CD4-positive, alpha-beta memory T cell (primary cell): ENCODE measurements at places on chromosomes 6 and 20. TPM values are rescaled to one million over a fixed set of nuclear protein-coding genes. Genes with fewer than 3 reads are reported as not detected.
A peak's percentile ranks its signal among the peaks of the same experiment; 100 is the strongest.

DNA sequence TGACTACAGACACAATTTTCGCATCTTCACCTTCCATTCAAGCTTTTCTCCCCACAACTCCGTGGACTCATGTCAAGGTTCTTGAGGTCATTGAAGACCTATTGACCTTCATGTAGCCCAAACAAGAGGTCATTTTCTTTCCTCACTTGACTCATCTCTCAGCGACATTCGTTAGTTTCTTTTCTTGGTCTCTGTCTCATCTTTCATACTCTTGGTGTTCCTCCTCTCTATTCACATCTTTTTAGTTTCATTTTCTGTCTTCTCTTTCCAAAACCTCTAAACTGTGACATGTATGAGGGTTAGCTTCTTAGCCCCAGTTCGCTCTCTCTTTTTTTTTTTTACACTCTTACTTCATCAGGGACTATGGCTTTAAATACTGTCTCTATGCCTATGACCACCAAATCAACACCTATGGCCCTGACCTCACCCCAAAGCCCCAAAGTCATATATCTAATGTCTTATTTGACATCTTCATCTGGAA, 128.6 kb upstream of the BACH2 start:
- H3K4me1 ChIP-seq, result peaks cover 20% of the 10 kb centered on the region
- no peaks in the 10 kb centered on the region for H3K36me3 ChIP-seq
- peak overlapping the region; percentile 50 for H3K27ac ChIP-seq

DNA sequence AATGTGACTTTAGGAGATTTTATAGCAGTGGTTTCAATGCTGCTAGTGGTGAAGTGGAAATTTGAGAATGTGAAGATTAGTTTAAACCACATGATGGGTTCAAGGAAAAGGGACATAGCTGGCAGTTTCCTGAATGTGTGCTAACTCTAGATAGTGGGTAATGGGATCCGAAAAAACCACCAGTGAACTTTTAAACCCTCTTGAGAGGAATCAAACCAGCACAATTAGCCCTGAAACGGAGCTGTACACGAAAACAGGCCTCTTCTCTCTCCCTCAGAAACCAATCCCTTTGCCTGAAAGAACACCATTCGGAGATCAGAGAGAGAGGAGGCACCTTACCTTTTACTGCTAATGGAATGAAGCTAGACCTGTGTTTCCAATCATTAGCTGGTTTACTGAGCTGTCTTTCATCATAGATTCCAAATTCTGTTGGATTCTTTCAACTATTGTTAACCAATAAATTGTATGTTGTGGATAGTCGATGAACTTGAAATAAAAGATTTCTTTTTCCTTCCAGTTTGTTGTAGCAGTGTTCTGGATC, 103.9 kb downstream of the AIG1 start:
- H3K4me3 ChIP-seq, result no peak overlapping the region
- no peaks in the 10 kb centered on the region for H3K27me3 ChIP-seq
- H3K4me1 ChIP-seq, result no peaks in the 10 kb centered on the region
- H3K36me3 ChIP-seq, result no peaks in the 10 kb centered on the region
- no peak overlapping the region for H3K27ac ChIP-seq

- peaks cover 54% of the 10 kb centered on the region for H3K36me3 ChIP-seq
- no peak for DNase-seq
- H3K4me1 ChIP-seq, result peaks cover 33% of the 10 kb centered on the region
- H3K4me3 ChIP-seq, result no peak overlapping the region
- H3K27me3 ChIP-seq, result no peaks in the 10 kb centered on the region
- no peak overlapping the region for H3K27ac ChIP-seq
Measured at GRCh38 chr6:36508532-36508931, 38.7 kb downstream of the STK38 start.

GRCh38 chr6:36674942-36675341, 3.6 kb upstream of the CDKN1A start:
- peaks cover 24% of the 10 kb centered on the region for H3K4me1 ChIP-seq
- DNase-seq, result no peak
- no peak overlapping the region for H3K4me3 ChIP-seq
- H3K27me3 ChIP-seq, result no peaks in the 10 kb centered on the region

DNA sequence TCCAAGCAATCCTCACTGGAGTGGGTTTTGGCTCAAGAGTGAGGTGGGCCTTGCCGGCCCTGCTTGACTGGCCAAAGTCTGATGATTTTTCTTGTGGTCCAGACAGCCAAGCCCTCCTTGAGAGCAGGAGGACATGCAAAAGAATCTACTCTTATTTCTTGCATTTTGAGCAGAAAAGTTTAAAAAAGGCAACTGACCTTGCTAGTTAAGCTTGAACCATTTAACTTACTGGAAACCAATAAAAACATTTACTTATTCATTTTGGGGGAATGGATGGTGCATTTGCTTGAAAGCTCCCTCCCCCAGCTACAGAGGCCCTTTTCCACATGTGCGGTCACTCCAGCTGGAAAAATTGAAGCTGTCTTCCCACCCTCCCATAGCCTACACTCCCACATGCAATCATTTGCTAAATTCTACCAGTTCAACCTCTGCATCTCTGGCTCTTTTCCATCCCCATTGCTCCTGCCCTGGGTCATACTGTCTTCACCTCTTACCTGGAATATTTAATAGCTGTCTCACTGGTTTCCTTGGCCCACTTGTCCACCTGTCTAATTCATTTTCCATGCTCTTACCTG, 527.9 kb downstream of the DHX35 start:
- H3K4me3 ChIP-seq, result no peak overlapping the region
- H3K4me1 ChIP-seq, result no peaks in the 10 kb centered on the region
- no peak overlapping the region for H3K27ac ChIP-seq
- H3K36me3 ChIP-seq, result no peaks in the 10 kb centered on the region
- DNase-seq, result no peak
- H3K27me3 ChIP-seq, result no peaks in the 10 kb centered on the region

- no peak for DNase-seq
- H3K4me3 ChIP-seq, result no peak overlapping the region
- H3K36me3 ChIP-seq, result no peaks in the 10 kb centered on the region
- no peaks in the 10 kb centered on the region for H3K27me3 ChIP-seq
Measured at GRCh38 chr6:158977382-158977781, 22.6 kb downstream of the RSPH3 start.

DNA sequence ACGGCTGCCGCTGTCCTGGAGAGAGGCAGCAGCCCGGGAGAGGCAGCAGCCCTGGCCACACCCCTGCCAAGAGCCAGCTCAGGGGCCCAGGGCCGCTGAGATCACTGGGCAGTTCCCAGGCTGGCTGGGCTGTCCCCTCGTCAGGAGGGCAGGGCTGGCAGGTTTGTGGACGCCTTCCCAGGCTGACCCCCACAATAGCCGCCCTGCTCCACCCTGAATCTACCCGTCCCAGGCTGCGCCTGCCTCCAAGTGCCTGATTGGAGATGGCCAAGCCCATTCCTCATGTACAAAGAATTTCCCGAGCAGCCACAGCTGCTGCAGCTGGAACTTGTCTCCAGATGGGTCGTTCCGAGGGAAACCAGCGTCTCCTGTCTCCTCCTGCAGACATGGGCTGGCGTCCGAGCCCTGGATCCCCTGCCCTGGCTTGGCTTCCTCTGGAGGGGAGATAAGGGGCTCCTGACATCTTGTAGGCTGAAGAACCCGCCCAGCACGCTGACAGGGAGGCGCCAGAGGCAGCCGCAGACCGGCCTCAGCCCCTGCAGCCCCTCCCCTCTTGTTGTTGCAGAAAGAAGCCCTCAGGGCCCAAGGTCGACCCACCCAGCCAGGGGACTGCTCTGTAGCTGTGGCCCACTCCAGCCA, 9.4 kb upstream of the GATA5 start:
- no peak overlapping the region for H3K4me3 ChIP-seq
- peaks cover 6% of the 10 kb centered on the region for H3K4me1 ChIP-seq
- H3K36me3 ChIP-seq, result no peaks in the 10 kb centered on the region
- no peak for DNase-seq
- H3K27me3 ChIP-seq, result peaks cover 12% of the 10 kb centered on the region

DNA sequence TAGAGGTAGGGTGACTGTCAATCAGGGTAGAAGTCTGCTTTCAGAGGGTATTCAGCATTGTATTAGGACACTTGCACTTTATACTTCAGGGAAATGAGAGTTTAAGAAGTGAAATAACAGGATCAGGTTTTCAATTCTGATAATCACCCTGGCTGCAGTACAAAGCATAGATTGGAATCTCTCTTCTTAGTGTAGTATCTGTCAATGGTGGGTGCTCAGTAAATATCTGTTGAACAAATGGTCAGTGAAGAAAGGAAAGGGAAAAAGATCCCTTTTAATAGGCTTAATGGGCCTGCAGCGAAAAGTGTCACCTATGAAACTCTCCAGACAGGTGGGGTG, 18.7 kb downstream of the TUBB2B start:
- no peaks in the 10 kb centered on the region for H3K36me3 ChIP-seq
- no peaks in the 10 kb centered on the region for H3K27me3 ChIP-seq
- H3K4me1 ChIP-seq, result peaks cover 9% of the 10 kb centered on the region
- H3K4me3 ChIP-seq, result no peak overlapping the region

DNA sequence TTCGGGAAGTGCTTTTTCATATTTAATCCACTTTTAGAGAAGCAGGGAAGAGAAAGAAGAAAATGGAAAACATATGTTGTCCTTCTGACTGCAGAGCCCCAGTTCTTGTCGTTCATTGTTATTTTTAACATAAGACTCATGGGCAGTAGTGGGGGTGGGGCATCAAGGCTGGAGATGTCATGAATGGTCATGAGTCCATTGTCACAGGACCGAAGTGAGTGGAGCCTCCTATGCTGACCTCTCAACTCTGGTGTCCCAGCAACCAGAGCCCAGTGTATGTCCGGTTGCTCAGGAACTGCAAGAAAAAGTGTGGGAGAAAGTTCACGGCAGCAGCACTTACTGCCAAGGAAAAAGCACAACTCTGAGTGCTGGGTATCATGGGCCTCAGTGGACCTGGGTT, 108.6 kb downstream of the BANF2 start:
- H3K4me1 ChIP-seq, result no peaks in the 10 kb centered on the region
- no peak overlapping the region for H3K4me3 ChIP-seq
- H3K27me3 ChIP-seq, result no peaks in the 10 kb centered on the region
- DNase-seq, result no peak
- H3K36me3 ChIP-seq, result no peaks in the 10 kb centered on the region
- no peak overlapping the region for H3K27ac ChIP-seq

GRCh38 chr20:45407783-45408645, at the start of gene DBNDD2:
TSS of gene DBNDD2 (plus strand) at chr20:45408289. CDS start at chr20:45408468, 179 bp downstream.
- H3K27me3 ChIP-seq, result no peaks in the 10 kb centered on the region
- H3K4me3 ChIP-seq, result peak within 1 kb of the TSS; percentile 79
- peaks cover 19% of the 10 kb centered on the region for H3K4me1 ChIP-seq
- H3K27ac ChIP-seq, result peak within 1 kb of the TSS; percentile 58

DNA sequence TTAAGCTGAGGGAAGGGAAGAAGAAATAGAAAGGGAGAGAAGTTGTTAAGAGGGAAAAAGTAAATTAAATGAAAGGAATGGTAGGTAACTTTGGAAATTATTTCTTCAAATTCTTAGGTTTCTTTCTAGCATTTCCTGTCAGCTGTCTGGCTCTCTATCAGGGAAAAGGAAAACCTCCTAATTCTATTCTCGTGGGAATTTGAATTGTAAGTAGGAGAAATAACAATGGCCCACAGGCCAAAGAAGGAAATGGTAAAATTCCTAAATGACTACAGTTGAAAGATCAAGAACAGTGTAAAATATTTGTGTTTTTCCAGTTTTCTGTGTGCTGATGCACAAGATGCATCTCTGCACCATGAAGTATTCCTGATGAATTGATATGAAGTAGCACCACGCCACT, 173.0 kb downstream of the IBTK start:
- no peaks in the 10 kb centered on the region for H3K4me1 ChIP-seq
- H3K27me3 ChIP-seq, result no peaks in the 10 kb centered on the region
- H3K27ac ChIP-seq, result no peak overlapping the region
- no peaks in the 10 kb centered on the region for H3K36me3 ChIP-seq
- no peak for DNase-seq

GRCh38 chr20:48718786-48719578, 108.8 kb downstream of the PREX1 start:
- H3K4me3 ChIP-seq, result peak overlapping the region; percentile 26
- no peaks in the 10 kb centered on the region for H3K27me3 ChIP-seq
- peaks cover 10% of the 10 kb centered on the region for H3K36me3 ChIP-seq

DNA sequence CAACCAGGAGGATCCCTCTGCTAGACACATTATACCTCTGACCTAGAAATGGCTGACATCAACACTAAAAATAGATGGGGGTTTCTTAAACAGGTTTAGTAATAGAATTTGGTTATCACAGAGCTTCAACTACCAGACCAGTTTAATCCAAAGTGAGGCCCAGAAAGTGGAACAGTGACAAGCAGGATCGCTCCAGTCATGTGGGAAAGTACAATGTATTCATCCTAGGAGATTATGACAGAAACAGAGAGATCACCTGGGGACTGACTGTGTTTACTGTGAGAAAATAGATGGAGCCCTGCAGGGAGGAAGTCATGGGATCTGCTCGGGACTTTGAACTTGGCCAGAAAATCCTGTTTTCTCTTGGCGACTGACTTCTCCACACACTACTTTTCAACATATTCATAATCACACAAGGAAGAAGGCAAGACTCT, 238.7 kb upstream of the SOX4 start:
- H3K27ac ChIP-seq, result no peak overlapping the region
- no peaks in the 10 kb centered on the region for H3K36me3 ChIP-seq
- no peaks in the 10 kb centered on the region for H3K4me1 ChIP-seq
- no peak overlapping the region for H3K4me3 ChIP-seq
- DNase-seq, result no peak
- no peaks in the 10 kb centered on the region for H3K27me3 ChIP-seq

GRCh38 chr6:139600343-139600742, 225.9 kb upstream of the CITED2 start:
- peaks cover 3% of the 10 kb centered on the region for H3K4me1 ChIP-seq
- H3K27ac ChIP-seq, result no peak overlapping the region
- H3K4me3 ChIP-seq, result no peak overlapping the region
- no peak for DNase-seq

- no peak for DNase-seq
- no peak overlapping the region for H3K4me3 ChIP-seq
Measured at GRCh38 chr20:9977629-9978028, 57.2 kb upstream of the ANKEF1 start.

- no peaks in the 10 kb centered on the region for H3K36me3 ChIP-seq
- H3K4me3 ChIP-seq, result no peak overlapping the region
- H3K27me3 ChIP-seq, result peaks cover 13% of the 10 kb centered on the region
- peaks cover 11% of the 10 kb centered on the region for H3K4me1 ChIP-seq
- H3K27ac ChIP-seq, result no peak overlapping the region
- DNase-seq, result no peak
Measured at GRCh38 chr20:10217721-10218410, 764 bp upstream of the SNAP25 start.

GRCh38 chr6:37102299-37103168, 67.4 kb upstream of the PIM1 start:
- H3K36me3 ChIP-seq, result no peaks in the 10 kb centered on the region
- DNase-seq, result peak; percentile 84
- no peaks in the 10 kb centered on the region for H3K27me3 ChIP-seq
- H3K4me3 ChIP-seq, result peak overlapping the region; percentile 27
- H3K27ac ChIP-seq, result peak overlapping the region; percentile 65

BHLHE23 gene
- total RNA-seq, result not detected

IL20RA gene
- total RNA-seq, result not detected

MYB gene
- 4.7 TPM for total RNA-seq

HUS1B gene
- total RNA-seq, result 2.6 TPM

HLA-DOB gene
- 1.1 TPM for total RNA-seq

SF3B5 gene
- total RNA-seq, result 87.2 TPM

CRISP2 gene
- total RNA-seq, result not detected

ANKEF1 gene
- total RNA-seq, result 5.1 TPM

MAFB gene
- 2.2 TPM for total RNA-seq

PI16 gene
- 6.0 TPM for total RNA-seq

CTCFL gene
- total RNA-seq, result not detected
